ENCODE measurements at places on chromosomes 2 and 18. TPM values are rescaled to one million over a fixed set of nuclear protein-coding genes. Genes with fewer than 3 reads are reported as not detected.

Gene EHD3
- total RNA-seq = 4.4 TPM

Gene SDC1
- 1.4 TPM for total RNA-seq

Gene VWA3B
- total RNA-seq = not detected

Gene ARHGEF33
- 0.07 TPM for total RNA-seq

Gene SERPINB10
- total RNA-seq = 3.4 TPM

Gene TSPYL6
- not detected for total RNA-seq

Gene UGT1A10
- total RNA-seq = not detected

Gene SCTR
- total RNA-seq = not detected

Gene NXPH2
- not detected for total RNA-seq

Gene LRATD1
- 3.8 TPM for total RNA-seq

Gene COLEC11
- total RNA-seq = not detected

Gene LINC00305
- not detected for total RNA-seq

Gene RRM2
- 173 TPM for total RNA-seq

Measured in mammary microvascular endothelial cell (primary cell).